Coronary artery (tissue), 2 donors: ENCODE measurements at places on chromosomes 16 and 17.

DNA sequence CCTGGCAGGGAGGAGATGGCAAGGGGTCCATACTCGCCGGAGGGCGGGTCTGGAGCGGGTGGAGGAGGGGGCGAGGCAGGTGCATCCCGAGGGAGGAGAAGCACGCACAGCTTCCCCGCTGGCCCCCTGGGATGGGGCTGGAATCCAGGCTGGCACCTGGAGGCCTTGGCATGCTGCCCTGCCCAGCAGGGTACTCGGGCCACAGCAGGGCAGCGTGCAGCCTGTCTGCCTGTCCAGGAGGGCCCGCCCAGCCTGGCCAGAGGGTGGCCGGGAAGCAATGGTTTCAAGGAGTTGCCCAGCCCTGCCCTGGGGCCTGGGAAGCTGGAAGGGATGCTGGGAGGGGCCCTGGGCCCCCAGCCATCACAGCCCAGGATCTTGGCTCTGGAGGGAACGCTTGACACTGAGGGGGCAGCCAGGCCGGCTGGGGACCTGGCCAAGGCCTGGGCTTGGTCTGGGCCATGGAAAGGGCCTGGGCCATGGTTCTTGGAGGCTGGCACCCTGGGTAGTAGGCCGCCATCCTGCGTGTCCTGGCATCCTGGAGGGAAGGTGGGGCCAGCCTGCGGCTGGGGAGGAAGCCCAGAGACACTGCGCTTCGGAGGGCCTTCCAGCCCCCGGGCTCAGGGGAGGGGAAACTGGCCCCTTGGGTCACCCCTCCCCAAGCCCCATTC, 1.1 kb downstream of the GLIS2 start:
- peak; percentile 92 for DNase-seq

GRCh38 chr16:79757163-79757562, 156.6 kb upstream of the MAF start:
- no peak for DNase-seq

DNA sequence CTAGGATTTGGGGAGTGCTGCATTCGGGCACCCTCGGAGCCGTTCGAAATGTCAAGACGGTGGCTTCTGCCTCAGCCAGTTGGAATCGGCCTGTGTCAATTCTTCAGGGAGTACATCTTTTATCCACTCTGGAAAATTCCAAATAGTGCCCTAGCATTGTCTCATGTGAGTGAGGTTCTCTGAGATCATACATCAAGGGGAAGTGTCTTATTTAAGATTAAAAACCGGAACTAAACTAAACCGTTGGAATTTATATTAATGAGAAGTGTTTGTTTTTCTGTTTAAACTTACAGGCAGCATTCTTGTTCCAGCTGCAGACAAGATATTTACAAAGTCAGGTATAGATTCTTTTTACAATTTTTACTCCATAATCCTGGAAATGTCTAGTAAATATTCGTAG, 56.8 kb downstream of the SLC47A1 start:
- DNase-seq, result no peak

- DNase-seq, result no peak
These were observed 78.7 kb upstream of the LGALS9 start for GRCh38 chr17:27552276-27552732.

GRCh38 chr16:27547134-27547533, 2.6 kb downstream of the GTF3C1 start:
- DNase-seq, result no peak

DNA sequence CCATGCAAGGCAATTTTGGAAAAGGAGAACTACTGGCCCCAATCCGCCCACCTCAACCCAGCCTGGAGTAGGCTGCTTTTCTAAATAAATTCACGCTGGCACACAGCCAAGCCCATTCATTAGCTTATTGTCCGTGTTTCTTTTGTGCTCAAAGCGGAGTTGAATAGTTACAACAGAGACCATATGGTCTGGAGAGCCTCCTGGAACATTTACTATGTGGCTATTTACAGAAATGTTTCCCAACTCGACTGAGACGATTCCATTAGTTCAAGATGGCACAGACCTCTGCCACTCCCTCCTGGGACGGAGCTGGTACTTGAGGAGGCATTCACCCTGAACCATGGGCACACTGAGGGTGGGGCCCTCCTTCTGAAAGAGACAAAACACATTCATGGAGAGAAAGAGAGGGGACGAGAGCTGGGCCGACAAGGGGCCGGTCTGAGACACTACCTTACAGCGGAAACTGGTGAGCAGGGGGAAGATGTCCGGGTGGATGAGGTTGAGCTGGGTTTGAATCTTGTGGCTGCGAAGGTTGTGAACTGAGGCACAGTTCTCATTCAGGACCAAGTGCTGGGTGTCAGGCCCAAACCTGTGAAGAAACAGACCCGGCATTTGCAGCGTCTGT, 15.7 kb downstream of the ELAC2 start:
- no peak for DNase-seq

- no peak for DNase-seq
These were observed 65.8 kb upstream of the ENDOV start for GRCh38 chr17:80349151-80349651.

DNA sequence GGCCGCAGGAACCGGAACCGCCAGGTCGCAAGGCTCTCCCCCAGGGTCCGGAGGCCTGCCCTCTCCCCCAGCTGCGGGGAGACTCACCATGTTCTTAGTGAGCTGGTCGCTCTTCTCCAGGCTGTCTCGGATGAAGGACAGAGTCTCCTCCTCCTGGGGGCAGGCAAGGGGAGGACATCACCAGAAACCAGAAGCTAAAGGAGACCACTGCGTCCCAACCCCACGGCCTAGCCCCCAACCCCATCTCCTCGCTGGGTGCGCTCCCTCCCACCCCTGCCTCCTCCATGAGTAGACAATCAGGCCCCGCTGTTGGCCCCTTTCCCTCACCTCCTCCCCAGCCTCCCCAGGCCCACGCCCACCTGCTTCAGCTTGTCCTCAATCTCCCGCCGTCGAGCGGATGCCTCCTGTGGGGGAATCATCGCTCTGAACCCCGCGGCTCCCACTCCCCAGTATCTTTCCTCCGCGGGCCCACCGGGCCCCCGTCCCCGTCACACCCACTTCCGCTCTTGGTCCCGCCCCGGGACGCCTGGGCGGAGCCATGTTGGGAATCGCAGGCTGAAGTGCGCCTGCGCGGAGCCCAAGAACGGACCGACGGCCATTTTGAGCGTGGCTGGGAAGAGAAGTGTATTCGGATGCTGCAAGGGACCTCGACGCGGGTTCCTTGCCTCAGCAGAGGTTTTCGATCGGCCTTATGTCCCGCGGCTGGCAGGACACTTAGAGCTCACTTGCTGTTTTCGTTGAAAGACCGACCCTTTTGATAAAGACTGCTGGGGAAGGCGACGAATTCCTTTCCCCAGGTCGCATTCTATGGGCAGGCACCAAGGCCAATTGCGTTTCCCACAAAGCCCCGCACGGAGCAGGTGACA, at the start of gene EXOC7:
Gene EXOC7, minus strand, starts transcription at position 514 of the 866 bp plus-strand sequence. Its CDS starts 95 bp downstream, at position 419.
- DNase-seq, result peak; percentile 93

DNA sequence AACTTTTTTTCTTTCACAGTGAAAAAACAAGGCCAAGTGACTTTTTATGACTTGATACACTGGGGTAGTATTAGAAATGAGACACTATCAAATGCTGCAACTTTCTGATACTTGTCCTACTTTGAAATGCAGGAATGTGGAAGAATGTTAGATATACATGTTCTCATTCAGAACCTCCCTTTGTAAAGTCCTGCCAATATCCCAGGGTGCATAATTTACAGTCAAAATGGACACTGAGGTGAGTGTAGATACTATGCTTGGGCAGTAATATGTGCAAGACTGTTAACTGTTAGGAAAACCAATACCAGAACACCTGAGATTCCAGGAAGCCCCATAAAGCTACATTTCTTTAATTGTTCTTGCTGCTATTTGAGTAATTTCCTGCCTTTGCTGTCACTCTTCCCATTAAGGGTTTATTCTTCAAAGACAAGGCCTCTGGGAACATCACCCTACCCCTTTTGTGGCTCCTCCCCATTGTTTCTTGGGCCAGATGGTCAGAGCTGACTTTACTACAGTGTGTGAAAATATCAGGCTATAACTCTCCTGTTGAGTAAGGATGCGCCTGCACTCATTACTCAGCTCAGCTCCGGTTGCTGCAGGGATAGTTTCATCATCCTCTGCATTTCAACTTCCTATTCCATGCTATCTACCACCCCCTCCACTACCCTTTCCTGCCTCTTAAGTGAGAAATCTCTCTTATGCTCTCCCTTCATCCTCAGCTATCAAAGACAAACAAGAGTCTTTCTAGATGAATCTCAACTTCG, 48.7 kb downstream of the TMEM100 start:
- DNase-seq, result no peak

DNA sequence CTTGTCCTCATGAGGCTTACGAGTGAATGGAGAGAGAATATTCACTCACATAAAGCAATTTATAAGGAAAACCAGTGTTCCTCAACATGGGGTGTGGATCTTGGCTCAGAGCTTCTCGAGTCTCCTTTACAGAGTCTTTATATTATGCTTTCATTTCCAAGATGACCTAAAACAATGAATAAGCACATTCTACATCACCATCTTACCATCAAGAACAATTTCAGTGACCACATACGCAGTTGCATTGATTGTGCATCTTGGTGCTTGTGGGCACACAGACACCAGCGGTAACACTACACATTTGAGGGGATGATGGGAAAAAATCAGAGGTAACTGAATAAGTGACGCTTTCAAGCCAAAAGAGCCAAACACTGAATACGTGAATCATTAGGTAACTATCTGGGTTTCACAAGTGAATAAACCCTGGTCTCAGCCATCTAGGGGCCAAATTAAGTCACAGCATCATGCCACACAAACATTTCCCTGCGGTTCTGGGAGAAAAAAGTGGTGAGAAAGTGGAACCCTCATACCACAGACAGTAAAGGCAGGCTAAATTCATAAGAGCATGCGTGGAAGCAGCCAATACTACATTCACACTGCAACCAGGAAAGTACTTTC, 9.4 kb downstream of the CWC25 start:
- no peak for DNase-seq

- no peak for DNase-seq
These were observed 549.0 kb downstream of the HS3ST4 start for GRCh38 chr16:26240807-26241206.

- DNase-seq, result no peak
These were observed 16.4 kb upstream of the ABCC3 start for GRCh38 chr17:50618300-50618699.

DNA sequence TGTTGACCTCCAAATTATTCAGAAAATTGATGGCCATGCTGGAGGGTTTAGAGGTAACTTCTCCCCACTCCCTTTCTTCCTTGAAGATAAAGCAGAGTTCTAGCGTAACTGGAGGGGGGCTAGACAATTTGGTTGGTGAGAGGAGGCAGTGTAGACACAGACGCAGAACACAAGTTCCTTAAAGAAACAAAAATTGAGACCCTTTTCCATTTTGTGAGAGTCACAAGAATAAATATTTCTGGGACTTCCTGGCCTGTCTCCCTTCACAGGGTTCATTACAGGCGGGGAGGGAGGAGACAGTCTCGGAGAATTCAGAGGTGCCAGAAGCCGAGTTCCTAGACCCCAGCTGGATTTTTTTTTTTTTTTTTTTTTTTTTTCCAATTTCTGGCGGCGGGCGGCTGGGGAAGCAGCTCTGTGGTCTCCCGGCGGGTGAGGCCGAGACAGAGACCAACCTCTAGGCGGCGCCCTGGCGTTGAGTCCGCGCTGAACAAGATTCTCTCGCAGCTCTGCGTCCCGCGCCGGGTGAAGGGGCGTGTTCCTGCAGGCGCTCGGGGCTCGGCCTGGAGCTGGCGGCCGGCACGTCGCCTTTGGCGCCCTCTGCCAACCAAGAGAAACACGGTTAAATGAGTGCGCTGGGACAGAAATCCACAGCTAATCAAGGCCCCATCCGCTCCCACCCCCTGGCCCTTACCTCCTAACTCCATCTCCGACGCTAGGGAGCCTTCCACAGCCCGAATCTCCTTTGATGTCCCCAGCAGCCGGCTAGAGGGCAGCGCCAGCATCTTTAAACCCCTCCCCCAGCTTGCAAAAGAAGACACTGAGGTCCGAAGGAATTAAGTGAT, 10.2 kb upstream of the HOXB9 start:
- no peak for DNase-seq

- DNase-seq, result no peak
These were observed 5.8 kb upstream of the CHCT1 start for GRCh38 chr17:60416368-60416925.

DNA sequence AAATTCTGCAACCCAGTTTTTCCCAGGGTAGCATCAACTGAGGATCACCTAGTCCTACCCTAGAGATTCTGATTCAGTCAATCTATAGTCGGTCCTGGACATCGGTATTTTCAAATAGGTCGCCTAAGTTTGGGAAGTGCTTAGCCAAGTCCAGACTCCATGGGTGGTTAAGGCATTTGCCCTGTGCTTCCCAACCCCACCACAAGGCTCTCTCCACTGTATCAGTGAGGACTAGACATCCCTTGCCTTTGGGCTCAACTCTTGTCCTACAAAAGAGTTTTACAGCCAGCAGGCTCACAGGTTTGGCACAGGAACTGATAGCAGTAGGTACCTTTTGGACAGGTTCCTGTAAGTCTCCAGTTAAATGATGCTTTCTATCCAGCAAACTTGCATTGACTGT, 13.8 kb downstream of the HYDIN start:
- DNase-seq, result no peak

GRCh38 chr17:8696426-8696825, 48.2 kb downstream of the CCDC42 start:
- peak; percentile 64 for DNase-seq

DNA sequence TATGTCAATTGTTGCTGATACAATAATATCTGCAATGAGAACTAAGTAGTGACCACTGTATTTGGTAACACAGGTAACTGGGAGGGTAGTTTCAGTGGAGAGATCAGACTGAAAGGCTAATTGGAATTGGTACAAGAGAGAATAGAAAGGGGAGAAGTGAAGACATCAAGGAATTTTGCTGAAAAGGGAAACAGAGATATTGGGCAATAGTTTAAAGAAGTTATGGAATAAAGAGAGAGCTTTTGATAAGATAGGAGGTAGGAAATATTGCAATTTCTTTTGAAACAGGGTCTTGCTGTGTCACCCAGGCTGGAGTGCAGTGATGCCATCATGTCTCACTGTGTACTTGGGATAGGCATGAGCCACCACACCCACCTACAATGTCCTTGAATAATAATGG, 26.9 kb upstream of the CDH11 start:
- DNase-seq, result no peak

- no peak for DNase-seq
These were observed 15.2 kb upstream of the SSTR5 start for GRCh38 chr16:1057252-1057932.

DNA sequence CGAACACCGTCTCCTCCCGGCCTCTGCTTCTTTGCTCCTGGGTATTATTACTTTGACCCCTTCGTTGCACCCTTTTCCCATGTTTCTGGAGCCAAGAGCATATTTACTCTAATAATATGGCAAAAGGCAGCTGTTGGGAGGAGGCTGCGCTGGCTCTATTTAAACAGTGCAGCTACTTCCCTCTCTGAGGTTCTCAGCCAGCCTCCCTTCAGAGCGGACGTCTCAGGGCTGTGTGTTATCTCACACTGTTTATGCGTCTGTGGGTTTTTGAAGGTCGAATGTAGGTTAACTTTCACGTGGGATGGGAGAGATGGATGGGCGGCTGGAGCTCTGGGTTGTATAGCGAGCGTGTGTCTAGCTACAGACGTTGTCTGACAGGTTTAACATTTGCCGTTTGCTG, 45.3 kb downstream of the COX4I1 start:
- DNase-seq, result no peak
